ENCODE measurements at places on chromosomes 7 and 10.

GRCh38 chr10:68877482-68878110 is 23.5 kb upstream of the DDX50 start:
- no peak for DNase-seq

DNA sequence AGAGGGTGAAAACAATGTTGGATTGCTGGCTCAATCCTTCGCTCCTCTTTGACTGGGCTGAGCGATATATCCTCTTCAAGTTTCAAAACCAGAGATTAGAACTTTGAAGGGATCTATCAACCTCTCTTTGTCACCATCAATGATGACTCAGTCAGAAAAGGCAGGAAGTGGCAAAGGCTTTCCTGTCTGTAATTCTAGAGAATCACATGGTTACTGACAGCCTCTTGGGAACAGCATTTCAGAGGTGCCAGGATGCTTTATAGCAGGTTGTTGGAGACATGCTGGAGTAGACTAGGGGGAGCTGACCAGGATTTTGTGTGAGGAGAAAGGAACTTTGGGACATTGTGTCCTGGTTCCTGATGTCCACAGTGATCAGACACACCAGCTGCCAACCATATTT is 81.3 kb downstream of the PRKCQ start:
- DNase-seq, result no peak

- no peak for DNase-seq
These were observed 22.2 kb downstream of the MPP7 start for GRCh38 chr10:28280652-28281051.

DNA sequence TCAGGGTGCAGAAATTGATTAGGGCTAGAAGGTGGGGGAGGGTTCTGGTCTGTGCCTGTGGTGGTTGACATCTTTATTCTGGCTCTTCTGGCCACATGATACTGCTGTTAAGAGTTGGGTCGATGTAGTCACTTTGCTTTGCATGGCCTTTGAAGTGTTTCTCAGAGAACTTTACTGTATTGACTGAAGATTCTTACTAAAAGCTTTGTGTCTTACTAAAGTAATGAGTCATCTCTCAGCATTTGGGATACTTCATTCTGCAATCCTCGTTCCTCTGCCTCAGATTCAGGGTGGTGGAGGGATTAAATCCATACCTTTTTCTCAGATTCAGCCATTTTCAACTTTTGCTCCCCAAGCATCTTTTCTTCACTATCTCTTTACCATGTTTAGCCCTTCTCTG is 38.6 kb downstream of the STEAP4 start:
- DNase-seq, result no peak

- no peak for DNase-seq
These were observed 542.7 kb downstream of the LRMDA start for GRCh38 chr10:75974080-75974479.

- no peak for DNase-seq
These were observed 37.4 kb downstream of the GOT1 start for GRCh38 chr10:99393036-99393435.

- no peak for DNase-seq
These were observed 41.4 kb downstream of the GSDME start for GRCh38 chr7:24715661-24716479.

DNA sequence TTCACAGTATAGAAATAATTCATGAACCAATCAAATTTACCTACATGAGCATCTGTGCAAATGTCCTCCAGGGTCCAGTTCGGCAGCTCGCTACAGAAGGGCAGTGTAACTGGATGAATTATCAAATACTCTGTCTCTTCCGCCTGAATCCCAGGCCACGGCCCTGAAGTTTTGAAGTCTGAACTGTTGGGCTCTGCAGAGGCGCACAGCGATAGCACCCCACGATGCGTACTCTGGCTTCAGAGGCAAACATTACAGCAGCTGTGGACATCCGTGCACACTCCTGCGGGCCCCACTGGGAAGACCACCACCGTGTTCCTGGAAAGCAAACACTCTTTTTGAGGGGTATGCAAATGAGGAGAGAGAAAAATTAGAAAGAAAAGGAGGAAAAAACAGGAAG is 259.8 kb upstream of the TCERG1L start:
- DNase-seq, result no peak

DNA sequence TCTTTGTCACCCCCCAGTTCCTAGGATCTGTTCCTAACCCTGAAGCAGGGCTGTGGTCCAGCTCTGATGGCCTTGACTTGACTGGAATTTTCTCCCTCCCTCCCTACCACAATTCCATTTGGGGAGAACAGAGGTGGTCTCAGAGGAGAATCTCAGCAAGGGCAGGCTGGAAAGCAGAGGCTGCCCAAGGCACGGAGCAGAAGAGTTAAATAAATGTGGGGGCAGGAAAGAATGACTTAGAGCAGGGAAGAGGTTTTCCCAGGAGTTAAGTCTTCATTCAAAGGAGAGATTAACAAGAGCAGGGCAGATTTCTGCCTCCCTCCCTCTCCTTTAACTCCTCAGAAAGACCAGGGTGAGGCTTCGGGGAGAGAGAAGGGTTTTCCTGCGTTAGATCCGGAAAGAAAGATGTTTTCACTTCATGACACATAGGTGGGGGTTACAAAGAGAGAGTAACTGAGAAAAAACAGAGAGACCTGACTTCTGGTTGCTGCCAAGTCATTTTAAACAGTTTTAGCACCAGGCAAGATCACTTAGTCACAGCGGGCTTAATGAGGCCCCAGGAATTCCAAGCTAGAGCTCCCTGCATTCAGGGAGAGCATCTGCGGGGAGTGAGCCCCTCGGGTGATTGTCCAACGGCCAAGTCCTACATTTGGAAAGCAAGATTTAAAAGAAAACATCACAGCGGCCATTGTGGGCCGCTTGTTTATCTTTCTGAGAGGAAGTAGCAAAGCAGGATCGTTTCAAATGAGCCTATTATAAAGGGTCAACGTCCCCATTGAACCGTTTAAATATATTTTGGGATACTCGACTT is 78.7 kb downstream of the ARHGAP22 start:
- no peak for DNase-seq

GRCh38 chr7:139139150-139139549 is 29.6 kb upstream of the ZC3HAV1 start:
- DNase-seq, result no peak

GRCh38 chr7:44735403-44736165 is 13.1 kb upstream of the ZMIZ2 start:
- no peak for DNase-seq

GRCh38 chr7:139439375-139439774 is 44.1 kb downstream of the KLRG2 start:
- no peak for DNase-seq

- no peak for DNase-seq
These were observed 21.6 kb upstream of the EEPD1 start for GRCh38 chr7:36131499-36131898.

- no peak for DNase-seq
These were observed 25.3 kb downstream of the HK1 start for GRCh38 chr10:69303632-69304051.

- no peak for DNase-seq
These were observed 46.8 kb downstream of the TBXAS1 start for GRCh38 chr7:139875821-139876241.

- DNase-seq, result no peak
These were observed 20.8 kb downstream of the LOXL4 start for GRCh38 chr10:98246911-98247805.

- DNase-seq, result no peak
These were observed 122.5 kb downstream of the FAM53B start for GRCh38 chr10:124621637-124622036.

GRCh38 chr10:131363416-131363815 is 51.9 kb upstream of the TCERG1L start:
- DNase-seq, result no peak

DNA sequence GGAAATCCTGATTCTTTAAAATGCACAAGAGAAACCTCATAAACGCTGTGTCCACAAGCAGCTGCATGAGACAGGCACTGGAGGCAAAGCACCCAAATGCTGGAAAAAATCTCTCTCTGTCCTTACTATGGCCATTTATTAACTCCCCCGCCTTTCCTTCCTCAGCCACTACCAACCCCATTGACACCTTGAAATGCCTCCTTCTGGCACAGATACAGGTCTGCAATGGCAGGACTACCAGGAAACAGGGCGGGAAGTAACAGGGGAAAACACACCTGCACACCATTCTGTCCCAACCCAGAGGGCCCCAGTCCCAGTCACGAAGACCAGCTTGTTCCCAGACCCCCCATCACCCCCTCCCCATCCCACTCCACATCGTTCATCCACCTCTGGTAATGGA is 224.3 kb downstream of the PARD3 start:
- no peak for DNase-seq

DNA sequence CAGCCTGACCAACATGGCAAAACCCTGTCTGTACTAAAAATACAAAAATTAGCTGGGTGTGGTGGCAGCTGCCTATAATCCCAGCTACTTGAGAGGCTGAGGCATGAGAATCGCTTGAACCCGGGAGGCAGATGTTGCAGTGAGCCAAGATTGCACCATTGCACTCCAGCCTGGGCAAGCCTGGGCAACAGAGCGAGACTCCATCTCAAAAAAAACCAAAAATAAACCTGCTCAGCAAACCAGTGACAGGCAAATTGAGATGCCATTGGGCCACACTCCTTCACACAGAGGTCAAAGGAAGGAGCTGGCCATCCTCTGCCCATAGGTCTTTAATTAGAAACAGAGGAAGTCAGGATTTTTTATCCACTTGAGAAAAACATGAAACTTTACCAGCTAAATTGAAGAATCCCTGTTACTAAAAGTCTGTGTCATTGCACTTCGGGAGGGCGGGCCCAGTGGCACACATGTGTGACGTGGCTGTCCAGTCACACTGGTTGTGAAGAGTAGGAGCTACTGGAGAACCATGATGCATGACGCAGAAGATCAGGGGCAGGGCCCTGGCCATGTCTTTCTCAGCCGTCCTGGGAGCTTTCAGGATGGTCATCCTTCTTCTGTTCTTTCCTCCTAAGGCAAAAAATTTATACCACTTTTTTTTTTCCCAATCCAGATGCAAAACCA is 118.3 kb upstream of the ZNF438 start:
- DNase-seq, result no peak

- DNase-seq, result no peak
These were observed 30.1 kb upstream of the DNAAF5 start for GRCh38 chr7:696426-696811.

- no peak for DNase-seq
These were observed 389.4 kb upstream of the AUTS2 start for GRCh38 chr7:69208848-69209247.

- DNase-seq, result no peak
These were observed 139.1 kb upstream of the NPS start for GRCh38 chr10:127410030-127410429.

DNA sequence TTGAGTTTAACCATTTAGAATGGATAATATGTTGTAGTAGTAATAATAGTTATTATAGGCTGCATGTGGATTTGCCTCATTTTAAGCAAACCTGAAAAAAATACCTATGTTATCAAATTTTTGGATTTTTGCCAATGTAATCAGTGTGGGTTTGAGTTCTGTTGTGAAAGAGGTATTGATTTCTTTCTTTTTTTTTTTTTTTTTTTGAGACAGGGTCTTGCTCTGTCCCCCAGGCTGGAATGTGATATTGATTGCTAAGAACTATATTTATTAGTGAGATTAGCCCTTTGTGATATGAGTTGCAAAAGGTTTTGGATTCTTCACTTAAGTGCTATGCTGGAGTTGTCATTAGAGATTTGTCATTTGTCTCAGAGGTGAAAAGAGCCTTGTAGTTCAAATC is 124.4 kb downstream of the ST7 start:
- DNase-seq, result no peak

DNA sequence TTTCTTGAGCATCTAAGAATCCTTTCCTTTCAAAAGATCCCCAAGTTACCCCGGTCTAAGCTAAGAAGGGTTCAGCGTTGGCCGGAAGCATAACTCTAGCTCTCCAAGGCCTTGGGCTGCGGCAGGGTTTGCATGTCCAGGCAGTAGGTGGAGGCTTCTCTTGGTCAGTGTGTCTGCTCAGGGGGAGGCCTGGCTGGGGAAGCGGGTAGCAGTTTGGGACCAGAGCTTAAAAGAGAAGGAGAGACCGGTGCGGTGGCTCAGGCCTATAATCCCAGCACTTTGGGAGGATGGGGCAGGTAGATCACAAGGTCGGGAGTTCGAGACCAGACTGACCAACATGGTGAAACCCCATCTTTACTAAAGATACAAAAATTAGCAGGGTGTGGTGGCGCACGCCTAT is 226.3 kb downstream of the MGMT start:
- no peak for DNase-seq

DNA sequence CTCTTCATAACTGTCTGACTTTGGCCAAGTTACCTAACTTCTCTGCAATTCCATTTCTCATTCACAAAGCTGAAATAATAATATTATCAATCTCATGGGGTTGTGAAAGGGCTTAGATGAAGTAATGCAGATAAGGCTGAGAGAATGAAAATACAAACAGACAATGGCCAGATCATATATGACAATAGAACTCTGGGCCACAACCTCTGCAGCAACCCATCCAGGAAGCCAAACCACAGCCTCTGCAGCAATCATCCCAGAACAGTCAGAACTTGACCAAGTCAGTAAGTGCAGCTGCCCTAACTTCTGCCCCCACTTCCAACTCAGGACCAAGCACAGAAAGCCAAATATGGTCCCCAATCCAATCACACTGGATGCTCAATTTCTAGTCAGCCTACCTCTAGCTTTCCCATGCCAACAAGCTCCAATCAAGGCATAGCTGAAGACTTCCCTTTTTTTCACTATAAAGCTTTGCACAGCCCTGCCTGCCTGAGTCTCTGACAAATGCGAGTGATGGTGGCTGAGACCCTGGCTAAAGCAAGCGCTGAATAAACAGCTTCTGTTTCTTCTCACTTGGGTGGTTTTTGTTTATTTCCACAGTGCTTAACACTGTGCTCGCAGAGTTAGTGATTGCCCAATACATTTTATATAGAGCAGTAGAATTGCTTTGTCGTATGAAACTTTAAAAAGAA is 34.8 kb upstream of the TNPO3 start:
- DNase-seq, result no peak

DNA sequence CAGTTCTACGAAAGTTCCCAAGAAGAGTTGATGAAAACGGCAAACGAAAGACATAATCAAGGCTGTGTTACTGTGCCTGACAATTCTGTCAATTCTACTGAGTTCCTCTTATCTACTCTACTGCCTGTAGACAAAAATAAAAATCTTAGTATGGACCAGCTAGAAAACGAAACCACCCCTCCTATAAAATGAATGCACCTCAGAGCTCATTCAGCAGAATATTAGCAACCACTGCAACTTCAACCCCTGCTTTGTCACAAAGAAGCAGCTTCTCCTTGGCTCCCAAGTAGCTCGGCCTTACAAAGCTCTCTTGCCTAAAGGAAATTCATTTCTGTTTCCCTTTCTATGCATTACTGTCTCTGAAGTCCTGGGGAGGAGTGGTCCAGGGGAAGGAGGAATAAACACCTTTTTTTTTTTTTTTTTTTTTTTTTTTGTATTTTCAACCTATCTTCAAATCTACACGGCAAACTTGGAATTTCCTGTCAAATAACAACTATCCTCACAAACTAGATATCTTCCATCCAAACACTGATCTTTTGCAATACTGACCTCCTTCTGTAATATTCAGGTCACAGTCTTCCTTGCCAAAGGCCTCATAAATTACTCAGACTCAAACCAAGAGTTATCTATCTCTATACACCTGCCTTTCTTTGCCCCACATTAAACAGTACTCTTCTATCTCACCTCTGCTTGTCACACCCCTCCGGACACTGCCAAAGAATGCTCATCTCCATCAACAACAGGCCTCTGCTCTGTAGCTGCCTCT is 74.3 kb downstream of the GLI3 start:
- DNase-seq, result no peak

GRCh38 chr7:1569016-1569415 is 816 bp downstream of the PSMG3 start:
- DNase-seq, result no peak

Data from stimulated activated CD8-positive, alpha-beta memory T cell treated with anti-CD3 and anti-CD28 coated beads, Interleukin-15, amount 100 ng/mL, for 4 hours (primary cell).